Mesothelial cell of epicardium (in vitro differentiated cells): ENCODE measurements at places on chromosomes 16 and 17.

GRCh38 chr16:30018731-30019158 lies 4.3 kb upstream of the C16orf92 start:
- H3K4me3 ChIP-seq = no peak overlapping the region
- no peak overlapping the region for H3K27ac ChIP-seq
- peaks cover 4% of the 10 kb centered on the region for H3K4me1 ChIP-seq
- peaks cover 12% of the 10 kb centered on the region for H3K27me3 ChIP-seq
- DNase-seq = no peak
- H3K36me3 ChIP-seq = no peaks in the 10 kb centered on the region

DNA sequence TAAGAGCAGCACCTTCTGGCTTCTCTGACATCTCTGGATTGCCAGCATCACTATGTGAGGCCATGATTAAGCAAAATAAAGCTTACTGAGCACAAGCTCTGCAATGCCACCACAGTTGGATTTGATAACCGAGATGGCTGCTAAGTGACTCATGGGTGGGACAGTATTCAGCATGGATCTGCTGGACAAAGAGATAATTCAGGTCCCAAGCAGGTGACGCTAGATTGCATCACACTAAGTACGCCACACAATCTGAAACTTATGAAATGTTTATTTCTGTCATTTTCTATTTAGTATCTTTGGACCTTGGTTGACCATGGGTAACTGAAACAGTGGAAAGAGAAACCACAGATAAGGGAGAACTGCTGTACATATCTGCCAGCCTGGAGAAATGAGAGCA lies 27.4 kb downstream of the CDRT15 start:
- H3K27ac ChIP-seq = no peak overlapping the region
- H3K4me1 ChIP-seq = no peaks in the 10 kb centered on the region
- peaks cover 39% of the 10 kb centered on the region for H3K36me3 ChIP-seq
- no peak for DNase-seq
- no peak overlapping the region for H3K4me3 ChIP-seq

GRCh38 chr16:84579936-84580335 lies 37.9 kb downstream of the COTL1 start:
- no peak overlapping the region for H3K4me3 ChIP-seq
- no peaks in the 10 kb centered on the region for H3K36me3 ChIP-seq
- H3K27ac ChIP-seq = no peak overlapping the region
- H3K4me1 ChIP-seq = peaks cover 9% of the 10 kb centered on the region

DNA sequence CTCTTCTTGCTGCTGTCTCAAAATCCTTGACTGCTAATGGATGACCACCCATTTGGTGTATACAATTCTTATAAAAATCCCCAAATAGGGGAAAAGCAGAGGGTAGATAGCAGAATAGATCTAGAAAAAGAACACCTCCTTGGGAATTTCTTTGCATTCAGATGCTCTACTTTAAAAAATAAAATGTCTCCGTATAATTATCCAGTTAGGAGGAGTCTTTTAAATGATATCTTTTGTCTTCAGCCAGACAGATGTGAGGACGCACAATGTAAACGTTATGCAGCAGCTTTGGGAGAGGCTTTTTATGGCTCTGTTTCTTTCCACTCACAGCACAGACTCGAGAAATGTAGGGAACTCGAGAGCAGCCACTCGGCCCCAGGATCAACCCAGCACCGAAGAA lies 300.2 kb downstream of the IRF8 start:
- H3K27ac ChIP-seq = no peak overlapping the region
- peaks cover 43% of the 10 kb centered on the region for H3K4me1 ChIP-seq

- H3K27ac ChIP-seq = no peak overlapping the region
- no peaks in the 10 kb centered on the region for H3K27me3 ChIP-seq
- H3K36me3 ChIP-seq = peaks cover 15% of the 10 kb centered on the region
- H3K4me1 ChIP-seq = peaks cover 54% of the 10 kb centered on the region
- no peak overlapping the region for H3K4me3 ChIP-seq
These were observed 109.9 kb downstream of the VPS53 start for GRCh38 chr17:604765-605164.

DNA sequence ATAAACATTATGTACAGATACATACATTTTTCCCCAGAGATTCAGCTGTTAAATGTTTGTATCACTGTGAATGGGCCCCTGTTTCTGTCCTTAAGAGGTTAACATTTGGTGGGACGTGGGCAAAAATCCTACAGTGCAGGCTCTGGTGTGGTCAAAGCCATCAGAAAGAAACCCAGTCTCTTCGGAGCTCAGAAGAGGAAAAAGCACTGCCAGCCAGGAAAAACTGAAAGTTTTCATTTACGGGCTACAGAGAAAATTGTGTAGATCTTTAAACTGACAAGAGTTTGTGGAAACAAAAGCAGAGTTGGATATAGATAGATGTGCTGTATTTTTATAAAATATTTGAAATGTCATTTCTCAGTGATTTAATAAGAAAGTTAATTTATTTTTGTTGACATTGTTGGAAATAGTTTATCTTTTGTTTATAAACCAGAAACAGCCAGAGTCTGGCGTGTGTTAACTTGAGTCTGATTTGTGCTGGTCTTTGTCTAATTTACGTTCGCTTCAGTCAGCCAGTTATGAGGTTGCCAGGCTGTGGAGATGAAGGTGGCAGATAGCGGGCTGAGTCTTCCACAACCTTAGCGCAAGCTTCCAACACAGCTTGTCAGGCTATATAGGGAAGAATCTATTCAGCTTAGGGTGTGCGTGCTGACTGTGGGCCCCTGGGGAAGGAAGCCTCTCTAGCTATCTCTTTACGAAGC lies 9.5 kb upstream of the TEKT3 start:
- H3K27ac ChIP-seq = peak overlapping the region; percentile 60
- H3K27me3 ChIP-seq = peaks cover 1% of the 10 kb centered on the region
- H3K36me3 ChIP-seq = no peaks in the 10 kb centered on the region
- peak overlapping the region; percentile 26 for H3K4me3 ChIP-seq

GRCh38 chr17:17388657-17389496 lies 85.7 kb downstream of the NT5M start:
- no peaks in the 10 kb centered on the region for H3K27me3 ChIP-seq
- no peak for DNase-seq
- no peaks in the 10 kb centered on the region for H3K4me1 ChIP-seq
- H3K27ac ChIP-seq = no peak overlapping the region

DNA sequence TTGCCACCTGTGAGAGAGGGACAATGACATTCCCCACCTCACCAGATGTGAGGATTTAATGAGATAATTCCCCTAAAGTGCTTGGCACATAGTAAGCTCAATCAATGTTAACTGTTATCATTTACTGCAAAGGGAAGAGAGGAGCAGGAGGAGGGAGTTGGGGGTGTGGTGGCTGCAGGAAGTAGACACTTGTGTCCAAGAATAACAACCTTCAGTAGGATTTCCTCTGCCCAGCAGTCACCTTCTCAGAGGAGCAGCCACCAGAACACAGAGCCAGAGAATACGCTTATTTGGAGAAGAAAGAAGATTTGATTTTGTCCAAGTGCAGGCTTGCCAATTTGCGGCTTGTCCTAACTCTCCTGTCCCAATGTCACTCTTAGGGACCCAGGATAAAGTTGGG lies 10.2 kb downstream of the CBX4 start:
- H3K27ac ChIP-seq = no peak overlapping the region
- no peak overlapping the region for H3K4me3 ChIP-seq
- H3K36me3 ChIP-seq = peaks cover 2% of the 10 kb centered on the region
- no peak for DNase-seq
- H3K4me1 ChIP-seq = peaks cover 41% of the 10 kb centered on the region

DNA sequence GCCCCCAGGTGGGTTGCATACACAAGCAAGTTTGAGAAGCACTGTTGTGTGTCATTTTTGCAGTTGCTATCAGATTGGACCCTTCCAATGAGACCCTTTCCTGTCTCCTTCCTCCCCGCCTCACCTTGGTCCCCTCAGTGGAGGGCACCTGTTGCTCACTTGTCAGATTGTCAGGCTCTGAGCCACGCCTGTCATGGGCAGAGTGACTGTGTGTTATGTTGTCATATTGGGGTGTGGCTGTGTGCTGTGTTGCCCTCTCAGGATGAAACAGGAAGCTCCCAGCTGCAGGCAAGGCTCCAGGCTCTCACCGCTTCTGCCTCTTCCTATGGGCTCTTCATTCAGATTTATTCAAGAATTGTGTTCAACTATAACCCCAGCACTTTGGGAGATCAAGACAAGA lies 302.9 kb downstream of the CPPED1 start:
- H3K27me3 ChIP-seq = no peaks in the 10 kb centered on the region
- no peaks in the 10 kb centered on the region for H3K36me3 ChIP-seq
- H3K4me1 ChIP-seq = no peaks in the 10 kb centered on the region
- H3K27ac ChIP-seq = no peak overlapping the region

GRCh38 chr17:50935221-50935995 lies 69.3 kb upstream of the TOB1 start:
- DNase-seq = no peak
- peaks cover 8% of the 10 kb centered on the region for H3K4me1 ChIP-seq
- no peak overlapping the region for H3K27ac ChIP-seq
- H3K4me3 ChIP-seq = no peak overlapping the region
- H3K36me3 ChIP-seq = no peaks in the 10 kb centered on the region

DNA sequence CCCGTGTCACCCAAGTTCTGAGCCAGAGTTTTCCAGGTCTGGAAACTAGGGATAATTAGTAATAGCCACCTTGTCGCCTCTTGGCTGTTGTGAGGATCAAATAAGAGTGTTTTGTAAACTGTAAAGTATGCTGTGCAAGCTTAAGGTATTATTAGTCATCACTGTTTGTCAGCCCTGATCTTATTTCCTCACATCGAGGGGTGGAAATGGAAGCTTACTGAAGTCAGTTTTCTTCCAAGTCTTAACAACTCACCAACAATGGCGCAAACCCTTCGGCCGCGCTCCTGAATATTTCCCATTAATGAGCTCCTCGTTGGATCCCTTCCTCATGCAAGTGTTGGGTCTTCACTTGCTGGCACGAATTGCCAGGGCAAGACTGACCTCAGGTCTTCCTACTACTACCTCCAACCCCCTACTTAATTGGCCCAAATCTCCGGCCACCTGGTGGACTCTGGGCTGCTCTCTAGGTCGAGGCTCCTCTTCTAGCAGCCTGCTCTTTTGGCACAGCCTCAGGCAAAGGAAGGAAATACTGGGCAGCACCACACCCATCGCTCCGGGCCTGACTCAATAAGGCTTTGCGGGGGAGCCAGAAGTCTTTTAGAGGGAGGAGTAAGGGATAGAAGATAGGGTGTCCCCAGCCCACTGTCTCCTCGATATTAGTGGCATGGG lies 885 bp upstream of the SLC35B1 start:
- peak overlapping the region; percentile 99 for H3K27ac ChIP-seq
- DNase-seq = no peak
- H3K27me3 ChIP-seq = no peaks in the 10 kb centered on the region
- H3K4me3 ChIP-seq = peak overlapping the region; percentile 88
- H3K36me3 ChIP-seq = peaks cover 15% of the 10 kb centered on the region
- peaks cover 17% of the 10 kb centered on the region for H3K4me1 ChIP-seq

GRCh38 chr17:1030684-1031532 lies 34.0 kb downstream of the TIMM22 start:
- peak overlapping the region; percentile 13 for H3K4me3 ChIP-seq
- peaks cover 3% of the 10 kb centered on the region for H3K4me1 ChIP-seq
- H3K27me3 ChIP-seq = peaks cover 10% of the 10 kb centered on the region
- no peak overlapping the region for H3K27ac ChIP-seq

DNA sequence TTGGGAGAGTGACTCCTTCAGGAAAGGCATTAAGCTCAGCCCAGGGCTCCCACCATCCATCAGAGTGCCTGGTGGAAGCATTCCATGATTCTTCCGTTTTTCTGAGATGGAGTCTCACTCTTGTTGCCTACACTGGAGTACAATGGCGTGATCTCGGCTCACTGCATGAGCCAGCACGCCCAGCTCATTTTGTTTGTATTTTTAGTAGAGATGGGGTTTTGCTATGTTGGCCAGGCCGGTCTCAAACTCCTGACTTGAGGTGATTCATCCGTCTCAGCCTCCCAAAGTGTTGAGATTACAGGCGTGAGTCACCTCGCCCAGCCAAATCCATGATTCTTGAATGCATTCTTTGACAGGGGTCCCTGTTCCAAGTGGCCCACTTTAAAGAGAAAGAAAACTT lies 23.1 kb downstream of the MIS12 start:
- H3K4me3 ChIP-seq = no peak overlapping the region
- peaks cover 8% of the 10 kb centered on the region for H3K27me3 ChIP-seq
- no peaks in the 10 kb centered on the region for H3K36me3 ChIP-seq
- no peak for DNase-seq

DNA sequence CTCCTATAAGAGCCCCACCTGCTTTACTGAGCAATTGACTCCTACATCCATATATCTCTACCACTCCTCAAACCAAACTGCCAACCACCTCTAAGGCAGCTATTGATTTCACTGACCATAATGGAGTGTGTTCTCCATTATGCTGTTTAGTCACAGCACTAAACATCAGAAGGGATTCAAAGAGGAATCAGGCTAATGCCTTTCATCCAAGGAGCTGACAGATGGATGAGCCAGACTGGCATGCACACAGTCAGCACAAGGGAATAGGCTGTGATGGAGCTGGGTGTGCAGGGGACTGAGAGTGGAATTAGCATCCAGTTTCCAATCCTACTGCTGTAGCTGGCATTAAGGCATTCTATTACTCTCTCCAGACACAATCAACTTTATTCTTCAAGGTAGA lies 88.7 kb upstream of the CCL2 start:
- no peak for DNase-seq
- no peak overlapping the region for H3K4me3 ChIP-seq
- H3K27me3 ChIP-seq = peaks cover 54% of the 10 kb centered on the region
- no peaks in the 10 kb centered on the region for H3K4me1 ChIP-seq
- H3K27ac ChIP-seq = no peak overlapping the region
- no peaks in the 10 kb centered on the region for H3K36me3 ChIP-seq

DNA sequence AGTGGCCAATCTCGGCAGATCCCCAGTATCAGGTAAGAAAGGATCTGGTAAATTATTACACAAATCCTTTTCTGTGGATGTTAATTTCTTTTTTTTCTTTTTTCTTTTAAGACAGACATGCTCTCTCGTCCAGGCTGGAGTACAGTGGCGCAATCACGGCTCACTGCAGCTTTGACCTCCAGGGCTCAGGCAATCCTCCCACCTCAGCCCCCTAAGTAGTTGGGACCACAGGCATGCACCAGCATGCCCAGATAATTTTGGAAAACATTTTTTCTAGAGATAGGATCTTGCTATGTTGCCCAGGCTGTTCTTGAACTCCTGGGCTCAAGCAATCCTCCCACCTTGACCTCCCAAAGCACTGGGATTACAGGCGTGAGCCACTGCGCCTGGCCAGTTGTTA lies 54.0 kb downstream of the GAS7 start:
- H3K4me1 ChIP-seq = peaks cover 34% of the 10 kb centered on the region
- DNase-seq = no peak
- H3K27ac ChIP-seq = no peak overlapping the region
- no peak overlapping the region for H3K4me3 ChIP-seq

GRCh38 chr17:19757536-19758180 lies 9.6 kb upstream of the ALDH3A1 start:
- peaks cover 2% of the 10 kb centered on the region for H3K27me3 ChIP-seq
- peaks cover 5% of the 10 kb centered on the region for H3K4me1 ChIP-seq
- H3K27ac ChIP-seq = no peak overlapping the region
- DNase-seq = no peak

- no peak for DNase-seq
- peaks cover 16% of the 10 kb centered on the region for H3K36me3 ChIP-seq
- no peak overlapping the region for H3K27ac ChIP-seq
- H3K27me3 ChIP-seq = no peaks in the 10 kb centered on the region
These were observed 6.2 kb downstream of the TAF1C start for GRCh38 chr16:84180519-84181140.

- no peaks in the 10 kb centered on the region for H3K36me3 ChIP-seq
- H3K27ac ChIP-seq = peak overlapping the region; percentile 98
- peaks cover 52% of the 10 kb centered on the region for H3K4me1 ChIP-seq
- H3K27me3 ChIP-seq = peaks cover 26% of the 10 kb centered on the region
- no peak for DNase-seq
- peak overlapping the region; percentile 69 for H3K4me3 ChIP-seq
These were observed 21.8 kb upstream of the ZFHX3 start for GRCh38 chr16:73069581-73070262.

GRCh38 chr17:34763728-34764665 lies 184.6 kb downstream of the TMEM132E start:
- no peaks in the 10 kb centered on the region for H3K36me3 ChIP-seq
- no peak overlapping the region for H3K4me3 ChIP-seq
- no peak overlapping the region for H3K27ac ChIP-seq
- DNase-seq = no peak
- H3K4me1 ChIP-seq = no peaks in the 10 kb centered on the region
- peaks cover 52% of the 10 kb centered on the region for H3K27me3 ChIP-seq
